ENCODE measurements at places on chromosomes 6 and 20.

- DNase-seq, result no peak
Observed at GRCh38 chr6:118708055-118708454, 56.7 kb upstream of the CEP85L start.

GRCh38 chr6:168577496-168577895 is 136.5 kb downstream of the SMOC2 start:
- DNase-seq, result no peak

DNA sequence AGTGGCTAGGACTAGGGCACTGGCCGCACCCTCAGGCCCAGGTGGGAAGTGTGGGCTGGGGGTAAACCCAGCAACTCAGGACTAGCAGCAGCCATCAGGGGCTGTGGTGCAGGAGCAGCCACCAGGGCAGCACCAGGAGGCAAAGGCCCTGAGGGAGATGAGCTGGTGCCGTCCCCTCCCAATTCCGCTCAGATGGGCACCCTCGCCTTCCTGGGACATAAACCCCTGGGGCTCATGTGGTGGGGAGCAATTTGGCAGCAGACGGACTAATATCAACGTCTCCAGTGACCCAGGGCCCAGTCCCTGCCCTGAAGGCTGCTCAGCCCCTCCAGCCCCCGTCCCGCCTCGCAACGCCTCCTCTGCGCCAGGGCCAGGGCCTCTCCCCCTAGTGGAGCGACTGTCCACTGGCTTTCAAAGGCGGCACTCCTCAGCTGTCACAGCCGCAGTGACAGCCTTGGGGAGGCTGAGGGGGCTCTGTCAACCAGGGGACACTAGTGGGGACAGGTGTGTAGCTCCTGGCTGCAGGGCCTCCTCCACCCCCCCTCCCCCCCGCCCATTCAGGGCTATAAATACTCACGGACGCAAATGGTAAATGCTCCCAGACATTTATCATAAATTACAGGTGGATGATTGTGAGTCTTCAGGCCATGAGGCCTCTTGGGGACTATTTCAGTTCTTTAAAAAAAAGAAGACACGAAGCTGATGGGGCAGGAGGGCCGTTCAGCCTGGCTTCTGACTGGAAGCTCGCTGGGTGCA is 349.9 kb downstream of the ZFAND3 start:
- DNase-seq, result no peak

- DNase-seq, result no peak
Observed at GRCh38 chr6:35048031-35048613, 93.0 kb downstream of the TCP11 start.

GRCh38 chr6:9095729-9096128 is 660.4 kb upstream of the SLC35B3 start:
- DNase-seq, result no peak

DNA sequence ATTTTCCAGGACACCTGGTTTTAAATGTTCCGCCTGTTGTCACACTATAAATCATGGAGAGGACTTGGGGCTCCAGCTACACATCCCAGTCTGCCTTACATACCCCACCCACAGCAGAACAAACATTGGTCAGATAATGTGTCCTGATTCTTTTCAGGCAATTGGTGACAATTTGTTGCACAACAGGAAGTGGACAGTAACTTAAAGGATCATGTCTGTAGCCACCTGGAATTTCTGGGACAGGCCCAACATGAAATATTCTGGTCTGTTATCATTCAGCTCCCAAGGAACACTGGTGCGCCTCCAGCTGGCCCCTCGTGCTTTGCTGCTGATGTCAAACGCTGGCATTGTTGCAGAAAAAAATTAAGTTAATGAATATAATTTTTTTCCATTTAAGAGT is 117.2 kb downstream of the SOBP start:
- DNase-seq, result no peak

DNA sequence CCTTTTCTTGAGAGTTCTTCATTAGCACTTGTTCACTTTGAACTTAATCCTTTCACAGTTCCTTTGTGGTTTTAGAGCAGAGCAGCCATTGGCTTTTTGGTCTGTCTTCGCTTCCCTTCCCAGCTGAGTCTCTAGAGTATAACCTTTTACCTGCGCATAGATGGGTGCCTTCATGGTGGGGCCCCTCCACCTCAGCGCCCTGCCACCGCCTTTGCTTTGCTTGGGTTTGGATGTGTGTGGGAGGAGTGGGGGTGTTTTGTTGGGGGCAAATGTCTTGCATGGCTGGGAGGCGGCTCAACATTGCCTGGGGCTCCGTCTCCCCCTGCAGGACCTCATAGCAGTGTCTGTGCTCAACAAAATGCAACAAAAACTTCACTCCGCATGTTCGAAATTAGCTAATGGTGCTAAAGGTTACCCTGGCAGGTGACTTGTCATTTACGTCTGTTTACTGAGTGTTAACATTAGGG is 11.9 kb downstream of the PYGB start:
- no peak for DNase-seq

GRCh38 chr6:14371530-14371929 is 254.0 kb downstream of the CD83 start:
- no peak for DNase-seq
